ENCODE measurements at places on chromosomes 3 and 15.

DNA sequence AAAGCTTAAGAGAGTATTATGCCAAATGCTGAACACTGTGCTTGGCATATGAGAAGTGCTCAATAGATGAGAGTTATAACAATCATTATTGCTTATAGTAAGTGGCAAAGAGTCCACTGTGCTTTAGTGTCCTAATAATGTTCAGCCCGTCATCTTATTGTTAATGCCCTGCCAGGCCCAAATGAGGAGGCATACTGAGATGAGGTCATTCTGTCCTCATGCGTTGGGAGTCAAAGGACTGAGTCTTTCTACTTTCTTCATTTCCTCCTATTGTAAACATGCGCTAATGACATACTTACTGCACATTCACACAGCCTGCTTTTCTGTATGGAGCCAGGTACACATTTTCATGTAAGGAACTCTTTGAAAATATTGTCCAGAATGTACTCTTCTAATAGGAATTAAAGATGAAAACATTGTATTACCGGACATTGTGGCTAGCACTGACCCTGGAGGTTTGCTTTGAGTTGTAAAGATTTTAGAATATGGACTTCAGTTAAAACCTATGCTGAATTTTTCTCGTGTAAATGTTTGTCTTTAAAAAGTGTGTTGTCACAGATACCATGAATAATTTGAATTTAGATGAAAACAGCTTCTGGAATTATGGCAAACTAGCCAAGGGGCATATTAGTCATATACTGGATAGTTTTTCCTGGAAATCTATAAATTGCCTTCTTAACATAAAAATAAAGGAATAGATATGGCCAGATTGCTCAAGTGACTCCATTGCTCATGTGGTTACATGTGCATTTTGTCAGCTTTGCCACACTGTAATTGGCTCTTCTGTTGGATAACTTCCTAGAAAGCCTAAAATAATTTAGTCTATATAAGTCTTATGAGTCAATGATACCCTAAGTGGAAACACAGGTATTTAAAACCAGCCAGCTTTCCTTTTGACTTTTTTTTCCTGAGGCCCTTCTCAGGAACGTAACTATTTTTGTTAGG is 38.3 kb downstream of the KBTBD12 start:
- DNase-seq, result no peak

DNA sequence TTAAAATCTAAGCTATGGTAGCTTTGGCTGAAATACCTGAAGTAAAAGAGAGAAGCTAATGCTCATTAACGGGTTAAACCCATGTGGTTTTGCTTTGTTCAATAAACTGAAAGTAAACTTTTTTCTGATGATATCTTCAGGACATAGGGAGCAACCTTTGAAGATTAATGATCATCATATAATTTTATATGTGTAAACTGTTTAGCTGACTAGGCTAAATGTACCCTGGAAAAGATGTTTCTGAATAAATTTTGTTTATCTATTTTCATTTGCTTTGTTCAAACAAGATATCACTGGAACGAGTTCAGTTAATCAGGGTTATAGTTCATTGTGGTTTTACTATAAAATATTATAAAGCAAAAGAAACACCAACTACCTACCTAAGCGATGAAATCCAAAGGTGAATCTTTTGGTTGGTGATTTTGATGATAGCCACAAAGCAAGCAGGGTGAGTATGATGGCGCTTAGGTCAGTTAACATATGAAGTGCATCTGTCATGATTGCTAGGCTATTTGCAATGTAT is 11.7 kb downstream of the SLC30A4 start:
- DNase-seq, result no peak

DNA sequence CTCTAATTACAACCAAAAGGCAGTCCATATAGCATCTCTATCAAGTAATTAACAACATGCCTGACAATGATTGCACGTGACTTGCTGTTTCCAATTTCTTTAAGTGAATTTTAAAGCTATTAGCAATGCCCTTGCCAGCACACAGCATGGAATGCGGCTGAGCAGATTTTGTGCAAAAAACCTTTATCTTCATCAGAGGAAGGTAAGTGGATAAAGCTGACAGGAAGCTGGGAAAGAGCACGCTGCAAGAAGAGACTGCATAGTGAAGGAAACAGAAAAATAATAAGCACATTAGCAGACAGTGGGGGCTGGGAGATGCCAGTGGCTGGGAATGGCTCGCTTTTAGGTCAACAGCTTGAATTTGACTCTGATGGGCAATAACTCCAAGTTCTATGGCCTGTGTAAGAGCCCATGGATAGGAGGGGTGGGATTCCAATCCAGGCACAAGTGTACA is 138.8 kb downstream of the PDZRN3 start:
- DNase-seq, result no peak

DNA sequence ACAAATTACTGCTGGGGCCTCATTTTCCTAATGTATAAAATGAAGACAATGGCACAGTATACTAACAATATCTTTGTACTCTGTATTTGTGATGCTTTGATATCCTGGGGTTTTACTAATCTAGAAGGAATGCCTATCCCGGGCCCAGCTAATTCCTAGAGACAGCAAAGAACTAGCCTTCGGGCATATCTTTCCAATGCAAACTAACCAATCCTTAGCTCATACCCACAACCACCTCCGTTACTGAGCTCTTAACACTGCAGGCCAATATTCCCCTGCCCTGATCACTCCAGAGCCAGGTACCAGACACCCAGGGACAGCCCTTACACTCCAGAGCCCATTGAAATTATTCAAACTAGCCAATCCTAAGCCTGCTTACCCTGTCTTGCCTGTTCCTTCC is 309.0 kb downstream of the ULK4 start:
- DNase-seq, result no peak

GRCh38 chr3:177565981-177566380 is 368.7 kb upstream of the TBL1XR1 start:
- no peak for DNase-seq

DNA sequence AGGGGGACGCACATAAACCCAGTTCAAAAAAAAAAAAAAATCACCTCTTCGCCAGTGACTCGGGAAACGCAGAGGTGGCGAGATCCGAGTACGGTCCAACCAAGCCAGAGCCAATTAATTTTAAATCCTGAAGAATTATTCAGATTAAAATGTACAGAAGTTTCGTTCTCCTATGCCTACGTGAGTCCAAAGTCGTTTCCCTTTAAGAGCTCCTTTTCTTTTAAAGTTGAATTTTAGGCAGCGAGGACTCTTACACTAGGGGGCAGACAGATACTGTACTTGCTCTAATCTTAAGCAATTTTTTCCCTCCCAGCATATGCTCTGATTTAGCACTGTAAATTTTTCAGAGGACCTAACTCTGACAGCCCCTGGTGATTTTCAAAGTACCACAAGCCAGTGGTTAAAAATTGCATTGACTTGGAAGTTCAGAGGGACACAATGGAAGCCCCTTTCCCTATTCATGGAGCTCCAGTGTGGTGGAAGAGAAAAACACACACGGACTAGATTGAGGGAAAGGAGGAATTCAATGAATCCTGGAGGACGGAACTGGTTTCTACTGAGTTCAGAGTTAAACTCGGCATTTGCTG is 3.3 kb upstream of the NR2F2 start:
- DNase-seq, result no peak

GRCh38 chr3:52401551-52401950 is 43.4 kb downstream of the SEMA3G start:
- no peak for DNase-seq

- DNase-seq, result no peak
Observed at GRCh38 chr3:169128579-169128978, 534.9 kb downstream of the MECOM start.

DNA sequence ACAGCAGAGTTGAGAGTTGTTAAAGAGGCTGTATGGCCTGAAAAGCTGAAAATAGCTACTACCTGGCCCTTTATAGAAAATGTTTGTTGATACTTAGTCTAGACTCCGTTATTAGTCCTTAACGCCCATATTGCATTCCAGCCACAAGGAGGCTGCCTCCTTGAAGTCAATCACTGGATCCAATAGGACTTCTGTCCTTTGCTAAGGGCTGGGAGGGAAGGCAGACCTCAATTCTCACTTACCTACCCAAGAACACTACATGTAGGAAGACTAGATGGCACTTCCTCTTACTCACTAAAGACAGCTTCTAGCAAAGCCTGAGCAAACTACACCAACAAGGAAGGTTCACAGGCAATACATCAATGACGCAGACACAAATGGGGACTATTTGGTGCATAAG is 139.5 kb upstream of the HACD2 start:
- DNase-seq, result no peak

- no peak for DNase-seq
Observed at GRCh38 chr15:82533801-82534200, 6.5 kb downstream of the RPS17 start.

- DNase-seq, result no peak
Observed at GRCh38 chr3:186314896-186315295, 47.1 kb downstream of the DGKG start.

GRCh38 chr3:31733234-31733667 is 200.5 kb downstream of the STT3B start:
- DNase-seq, result no peak

GRCh38 chr3:78881501-78881900 is 886.3 kb downstream of the ROBO1 start:
- DNase-seq, result no peak

- DNase-seq, result no peak
Observed at GRCh38 chr15:82314769-82315518, 34.3 kb downstream of the GOLGA6L10 start.

- DNase-seq, result no peak
Observed at GRCh38 chr3:194738254-194739093, 52.8 kb downstream of the FAM43A start.

GRCh38 chr15:72781631-72782030 is 1.9 kb downstream of the ADPGK start:
- no peak for DNase-seq

DNA sequence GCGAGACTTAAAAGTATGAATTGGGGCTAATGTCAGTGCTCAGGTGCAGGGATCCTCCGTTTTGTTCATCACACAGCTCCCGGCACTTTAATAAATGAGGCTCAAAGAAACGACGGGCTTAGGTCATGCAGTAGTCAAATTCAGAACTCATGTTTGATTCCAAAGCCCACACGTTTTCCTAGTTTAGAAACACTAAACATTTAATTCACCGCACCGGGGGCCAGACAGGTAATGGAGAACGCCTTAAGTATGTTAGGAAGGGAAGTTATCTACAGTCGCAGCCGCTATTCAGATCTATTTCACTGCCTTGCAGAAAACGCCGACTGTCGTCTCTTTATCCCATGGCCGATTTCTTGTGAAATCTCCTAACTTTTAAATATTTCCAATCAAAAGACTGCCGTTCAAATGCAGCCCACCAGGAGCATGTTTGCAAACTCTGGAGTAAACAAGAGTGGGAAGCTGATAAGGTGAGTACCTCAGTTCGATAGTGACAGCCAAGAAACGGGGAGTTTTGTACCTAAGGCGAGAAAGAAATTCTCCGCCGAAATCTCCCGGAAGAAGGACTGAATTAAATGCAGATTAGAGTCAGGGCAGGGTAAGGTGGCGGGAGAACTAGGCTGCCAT is 569 bp downstream of the HIGD2B start:
- no peak for DNase-seq

- no peak for DNase-seq
Observed at GRCh38 chr15:101054116-101054515, 135.0 kb downstream of the LRRK1 start.

DNA sequence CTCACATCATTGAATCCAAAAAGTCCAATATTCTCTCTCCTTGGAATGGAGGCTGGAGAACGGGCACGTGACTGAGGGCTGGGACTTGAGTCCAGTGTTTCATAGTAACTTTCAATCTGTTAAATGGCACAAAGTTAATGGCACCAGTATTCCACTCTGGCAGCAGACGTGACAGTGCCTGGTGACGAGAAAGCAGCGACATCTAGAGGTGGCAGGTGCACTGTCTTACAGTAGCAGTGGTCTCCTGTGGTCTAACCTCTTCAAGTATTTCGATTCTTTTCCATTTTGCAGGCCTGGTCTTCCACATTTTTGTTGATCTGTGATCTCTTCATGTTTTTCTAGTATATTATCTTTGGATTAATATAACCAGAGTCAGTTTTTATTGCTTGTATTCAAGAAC is 107.1 kb downstream of the OXSM start:
- DNase-seq, result no peak

GRCh38 chr3:97125902-97126499 is 311.6 kb downstream of the EPHA6 start:
- no peak for DNase-seq

DNA sequence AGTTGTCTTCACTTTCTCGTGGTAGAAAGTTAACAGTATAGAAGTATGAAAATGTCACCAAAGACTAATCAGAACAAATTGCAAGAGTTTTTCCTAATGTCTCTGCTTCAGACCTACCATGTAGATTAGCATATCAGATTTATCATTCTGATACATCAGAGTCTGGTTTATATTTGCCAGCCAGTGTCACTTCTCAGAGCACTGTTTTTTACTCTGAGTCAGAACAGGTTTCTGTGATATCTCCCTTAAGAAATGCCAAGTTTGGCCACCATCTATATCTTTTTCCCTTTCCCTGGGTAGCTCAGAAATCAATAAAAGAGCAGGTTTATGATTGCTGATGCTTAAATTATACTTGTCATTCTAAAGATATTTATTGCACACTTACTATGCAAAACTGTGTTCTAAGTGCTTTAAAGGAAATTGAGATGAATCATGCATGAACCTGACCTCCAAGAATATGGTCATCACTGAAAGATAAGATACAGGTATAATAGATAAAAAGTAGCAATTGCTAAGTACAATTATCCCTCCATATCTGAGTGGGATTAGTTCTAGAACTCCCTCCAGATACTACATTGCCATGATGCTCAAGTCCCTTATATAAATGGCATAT is 672.7 kb upstream of the NAALADL2 start:
- DNase-seq, result no peak

- DNase-seq, result no peak
Observed at GRCh38 chr3:65484964-65485363, 553.8 kb downstream of the MAGI1 start.

Data from effector CD8-positive, alpha-beta T cell (primary cell).